ENCODE measurements at places on chromosomes 3 and 15.

DNA sequence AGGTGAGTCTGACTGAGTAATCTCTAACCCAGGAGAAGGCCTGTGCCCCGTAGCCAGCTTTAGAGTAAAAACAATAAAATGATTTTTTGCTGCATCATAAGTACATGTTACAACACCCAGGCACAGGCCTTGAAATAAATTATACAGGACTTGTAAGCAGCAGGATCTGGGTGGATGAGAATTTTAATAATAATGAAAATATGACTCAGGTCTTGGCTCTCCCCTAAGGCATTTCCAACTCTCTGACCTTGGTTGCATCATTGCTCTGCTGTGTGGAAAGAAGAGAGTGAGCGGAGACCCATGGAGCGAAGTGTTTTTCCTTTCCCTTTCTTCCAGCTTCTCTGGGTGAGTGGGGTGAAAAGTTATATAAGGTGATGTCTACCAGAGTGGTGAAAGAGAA lies 44.6 kb downstream of the EOMES start:
- DNase-seq, result no peak

GRCh38 chr3:52502808-52503350 lies 7.7 kb downstream of the STAB1 start:
- DNase-seq, result no peak

DNA sequence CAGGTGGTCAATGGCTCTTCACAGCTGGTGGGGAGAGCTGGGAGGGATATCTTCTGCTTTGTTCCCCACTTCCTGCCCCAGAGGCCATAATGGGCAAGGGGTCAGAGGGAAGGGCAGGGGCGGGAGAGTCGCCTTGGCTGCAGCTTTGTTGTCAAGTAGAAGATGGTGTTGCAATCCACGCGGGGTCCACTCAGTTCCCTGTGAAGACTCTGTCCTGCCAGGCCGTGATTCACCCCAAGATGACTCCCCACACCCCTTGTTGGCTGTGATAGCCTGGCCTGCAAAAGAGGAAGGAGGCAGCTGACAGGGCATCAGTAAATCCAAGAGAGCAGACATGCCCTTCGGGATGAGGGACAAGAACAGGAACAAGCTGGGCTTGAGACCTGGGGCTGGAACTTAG lies 6.9 kb downstream of the GALNT15 start:
- no peak for DNase-seq

DNA sequence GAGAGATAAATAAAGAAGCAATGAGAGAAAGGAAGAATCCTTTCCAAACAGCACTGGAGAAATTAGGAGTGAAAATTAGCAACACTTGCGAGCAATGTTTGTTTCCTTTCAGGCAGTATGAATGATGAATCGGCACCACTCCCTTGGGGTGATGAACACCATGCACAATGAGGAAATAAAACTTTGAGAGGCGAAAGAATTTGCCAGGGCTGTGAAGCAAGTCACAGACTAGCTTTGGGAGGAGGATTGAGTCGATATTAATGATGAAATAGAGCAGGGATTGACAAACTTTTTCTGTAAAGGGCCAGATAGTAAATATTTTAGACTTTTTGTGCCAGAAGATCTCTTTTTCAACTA lies 237.7 kb downstream of the AGBL1 start:
- no peak for DNase-seq

- DNase-seq, result no peak
Observed at GRCh38 chr15:97259943-97260342, 700.6 kb upstream of the ARRDC4 start.

DNA sequence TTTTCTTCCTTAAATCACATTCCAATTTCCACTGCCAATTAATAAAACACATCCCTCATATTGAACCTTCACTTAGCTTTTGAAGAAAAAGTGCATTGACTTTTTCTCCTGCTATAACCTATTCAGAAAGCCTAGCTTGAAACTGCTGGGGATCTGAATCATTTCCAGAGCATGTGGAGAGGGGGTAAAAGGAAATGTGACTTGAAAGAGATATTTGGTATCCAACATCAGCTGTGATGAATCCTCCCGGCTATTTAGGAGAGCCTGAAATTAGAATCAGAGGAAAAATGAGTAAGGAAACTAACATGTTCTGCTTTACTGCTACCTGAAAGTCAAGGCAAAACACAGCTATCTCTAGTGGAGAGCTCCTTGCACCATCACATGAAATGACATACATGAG lies 2.6 kb upstream of the GNB5 start:
- no peak for DNase-seq

GRCh38 chr3:53072653-53073552 lies 27.0 kb upstream of the SFMBT1 start:
- peak; percentile 81 for DNase-seq

- DNase-seq, result no peak
Observed at GRCh38 chr15:71111181-71111565, 4.1 kb upstream of the THSD4 start.

DNA sequence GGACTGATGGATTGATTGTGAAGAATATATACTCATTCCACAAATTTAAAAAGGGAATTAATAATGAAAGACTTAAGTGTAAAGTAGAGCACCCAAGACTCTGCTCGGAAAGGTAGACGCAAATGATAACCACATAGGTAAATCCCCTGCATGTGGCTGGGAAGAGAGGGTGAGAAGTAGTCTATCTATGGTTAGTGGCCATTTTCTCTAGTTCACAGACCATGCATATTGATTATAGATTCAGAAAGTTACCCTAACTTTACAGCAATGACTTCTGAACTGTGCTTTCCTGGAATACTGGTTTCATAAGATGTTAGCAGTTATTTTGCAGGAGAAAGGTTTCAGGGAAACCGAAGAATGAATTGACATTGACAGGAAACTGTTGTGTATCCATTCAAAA lies 51.7 kb downstream of the CASR start:
- DNase-seq, result no peak

DNA sequence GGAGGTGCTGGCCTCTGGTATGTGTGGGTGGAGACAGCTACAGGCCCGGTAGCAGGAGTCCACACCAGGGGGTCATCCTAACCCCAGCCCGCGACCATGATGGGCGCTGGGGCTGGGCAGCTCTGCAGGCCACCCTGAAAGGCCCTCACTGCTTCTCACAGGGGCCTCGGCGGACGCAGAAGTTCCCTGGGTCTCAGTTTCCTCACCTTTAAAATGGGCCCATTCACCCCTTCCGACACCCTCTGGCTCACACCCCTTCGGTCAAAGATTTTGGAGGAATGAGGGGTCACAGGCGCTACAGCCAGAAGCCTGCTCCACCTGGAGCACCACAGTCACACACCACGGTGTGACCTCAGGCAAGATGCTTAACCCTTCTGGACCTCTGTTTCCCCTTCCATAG lies 8.0 kb downstream of the PLXND1 start:
- no peak for DNase-seq

GRCh38 chr15:66001717-66002426 lies 132.6 kb downstream of the RAB11A start:
- no peak for DNase-seq

DNA sequence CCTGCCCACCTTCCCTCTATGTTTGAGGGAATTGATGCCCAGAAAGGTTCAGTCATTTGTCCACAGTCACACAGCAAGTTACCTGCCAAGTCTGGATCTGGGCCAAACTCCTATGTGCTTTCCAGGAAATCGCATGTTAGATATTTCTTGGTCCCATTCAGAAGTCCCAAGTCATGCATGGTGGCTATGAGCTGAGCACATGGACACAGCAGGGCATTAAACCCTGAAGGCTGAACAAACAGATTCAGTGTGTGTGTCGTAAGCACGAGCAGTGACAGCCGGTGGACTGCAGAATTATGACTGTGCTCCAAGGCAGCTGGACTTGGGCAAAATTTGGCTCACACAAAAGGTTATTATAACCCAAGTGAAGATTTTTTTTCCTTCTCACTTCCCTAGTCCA lies 11.4 kb upstream of the SLC6A6 start:
- DNase-seq, result no peak

DNA sequence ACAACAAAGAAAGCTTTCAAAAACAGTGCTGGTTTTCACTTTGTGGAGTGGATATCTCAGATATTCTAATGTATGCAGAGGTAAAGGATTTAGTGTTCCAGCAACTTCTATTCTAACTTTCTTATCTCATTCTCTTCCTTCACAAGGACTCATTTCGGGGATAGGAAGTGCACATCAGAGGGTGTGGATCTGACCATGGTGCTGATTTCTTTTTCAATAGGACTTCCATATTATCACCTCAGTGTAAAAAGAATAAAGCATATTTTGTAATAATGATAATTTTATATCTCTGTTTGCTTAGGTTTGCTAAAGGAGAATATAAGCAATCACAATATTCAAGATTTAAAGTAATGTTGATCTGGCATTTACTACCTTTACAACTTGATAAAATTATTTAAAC lies 12.5 kb upstream of the CADM2 start:
- no peak for DNase-seq

- DNase-seq, result no peak
Observed at GRCh38 chr3:48125013-48125705, 63.1 kb downstream of the CDC25A start.

DNA sequence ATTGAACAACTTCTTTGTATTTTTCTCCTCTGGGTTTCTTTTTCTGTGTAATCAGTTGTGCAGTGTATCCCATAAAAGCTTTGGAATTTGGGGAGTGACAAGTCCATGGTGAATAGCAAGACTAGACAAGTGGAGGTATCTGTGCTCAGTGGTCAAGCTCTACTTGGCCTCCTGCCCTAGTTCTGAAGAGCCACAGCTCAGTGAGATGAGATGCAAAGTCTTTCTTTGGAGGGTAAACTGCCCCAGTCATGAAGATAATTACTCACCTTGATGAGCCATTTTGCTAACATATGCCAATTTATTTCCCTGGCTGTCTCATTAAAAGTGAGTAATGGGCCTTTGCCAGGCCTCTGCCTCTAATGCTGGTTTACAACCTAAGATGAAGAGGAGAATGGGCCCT lies 271.2 kb upstream of the TRIM42 start:
- no peak for DNase-seq

GRCh38 chr15:58361273-58361759 lies 70.5 kb upstream of the LIPC start:
- DNase-seq, result no peak

All from activated CD4-positive, CD25-positive, alpha-beta regulatory T cell (primary cell).